SJCRH30 (cell line): ENCODE measurements at places on chromosomes 5 and 9. TPM values are rescaled to one million over a fixed set of nuclear protein-coding genes. Genes with fewer than 3 reads are reported as not detected.

DNA sequence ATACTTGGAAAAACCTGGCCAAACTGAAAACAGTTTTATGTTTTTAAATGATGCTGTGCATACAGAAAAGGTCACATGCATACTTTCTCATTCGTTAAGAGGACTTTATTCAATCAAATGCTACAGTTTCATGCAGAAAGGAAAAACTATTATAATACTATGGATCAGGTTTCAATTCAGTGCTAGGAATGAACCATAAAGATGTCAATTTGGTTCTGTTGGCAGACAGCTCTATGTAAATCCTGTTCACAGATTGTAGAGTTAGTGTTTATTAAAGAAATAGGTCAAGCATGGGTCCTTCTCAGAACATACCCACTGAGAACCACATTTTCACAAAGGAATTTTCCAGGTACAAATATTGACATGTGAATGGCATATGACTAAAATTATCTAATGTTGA, 57.1 kb downstream of the RETREG1 start:
- no peak overlapping the region for H3K4me3 ChIP-seq
- no peak overlapping the region for H3K27ac ChIP-seq
- H3K27me3 ChIP-seq: no peaks in the 10 kb centered on the region
- DNase-seq: no peak

GRCh38 chr9:113456235-113456634, 7.3 kb upstream of the RGS3 start:
- no peaks in the 10 kb centered on the region for H3K27me3 ChIP-seq
- peaks cover 16% of the 10 kb centered on the region for H3K4me1 ChIP-seq
- no peak overlapping the region for H3K27ac ChIP-seq
- no peaks in the 10 kb centered on the region for H3K36me3 ChIP-seq
- no peak for DNase-seq
- no peak overlapping the region for H3K4me3 ChIP-seq

- no peak for DNase-seq
- H3K27me3 ChIP-seq: no peaks in the 10 kb centered on the region
- H3K4me3 ChIP-seq: no peak overlapping the region
- H3K36me3 ChIP-seq: no peaks in the 10 kb centered on the region
Observed at GRCh38 chr9:86668488-86668887, 278.8 kb downstream of the GAS1 start.

Gene SAXO1
- total RNA-seq: not detected in 2 replicates

Gene SOWAHA
- total RNA-seq: 0.02 and 0.08 TPM in 2 replicates

DNA sequence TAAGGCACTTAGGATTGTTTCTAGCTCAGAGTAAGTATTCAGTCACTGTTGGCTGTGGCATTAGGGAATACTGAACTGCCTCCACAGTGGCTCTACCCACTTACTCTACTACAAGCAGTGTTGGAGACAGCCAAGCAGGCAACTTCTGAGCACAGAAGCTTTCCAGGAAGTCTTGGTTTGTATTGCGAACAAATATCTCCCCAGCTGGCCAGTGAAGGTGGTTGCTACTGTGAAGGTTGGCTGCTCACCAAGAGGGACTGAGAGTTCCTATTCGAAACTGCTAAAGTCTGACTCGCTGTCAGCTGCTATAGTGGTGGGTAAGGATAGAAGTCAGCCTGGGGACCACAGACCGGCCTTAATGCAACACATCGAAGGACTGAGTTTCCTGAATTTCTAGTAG, 319.1 kb downstream of the KIF4B start:
- no peak for DNase-seq
- no peaks in the 10 kb centered on the region for H3K36me3 ChIP-seq
- H3K4me1 ChIP-seq: no peaks in the 10 kb centered on the region

DNA sequence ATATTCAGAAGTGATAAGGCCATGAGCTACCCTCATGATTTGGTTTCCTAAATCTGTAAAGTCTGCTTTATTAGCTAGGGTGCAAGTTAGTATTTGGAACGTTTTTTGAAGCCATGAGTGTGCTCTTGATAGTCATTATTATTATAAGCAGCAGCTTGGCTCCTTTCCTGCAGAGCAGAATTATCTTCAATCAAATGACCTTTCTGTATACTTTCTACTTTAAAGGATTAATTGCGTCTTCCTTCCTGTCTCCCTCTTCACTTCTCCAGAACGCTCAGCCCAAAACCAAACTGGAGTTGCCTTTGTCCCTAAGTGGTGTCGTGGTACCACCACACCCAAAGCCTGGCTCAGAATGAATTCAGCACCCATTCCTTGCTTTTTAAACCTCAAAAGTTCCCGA, 211.3 kb downstream of the ARHGAP26 start:
- no peak overlapping the region for H3K4me3 ChIP-seq
- peaks cover 30% of the 10 kb centered on the region for H3K4me1 ChIP-seq
- H3K27ac ChIP-seq: no peak overlapping the region
- H3K27me3 ChIP-seq: no peaks in the 10 kb centered on the region

DNA sequence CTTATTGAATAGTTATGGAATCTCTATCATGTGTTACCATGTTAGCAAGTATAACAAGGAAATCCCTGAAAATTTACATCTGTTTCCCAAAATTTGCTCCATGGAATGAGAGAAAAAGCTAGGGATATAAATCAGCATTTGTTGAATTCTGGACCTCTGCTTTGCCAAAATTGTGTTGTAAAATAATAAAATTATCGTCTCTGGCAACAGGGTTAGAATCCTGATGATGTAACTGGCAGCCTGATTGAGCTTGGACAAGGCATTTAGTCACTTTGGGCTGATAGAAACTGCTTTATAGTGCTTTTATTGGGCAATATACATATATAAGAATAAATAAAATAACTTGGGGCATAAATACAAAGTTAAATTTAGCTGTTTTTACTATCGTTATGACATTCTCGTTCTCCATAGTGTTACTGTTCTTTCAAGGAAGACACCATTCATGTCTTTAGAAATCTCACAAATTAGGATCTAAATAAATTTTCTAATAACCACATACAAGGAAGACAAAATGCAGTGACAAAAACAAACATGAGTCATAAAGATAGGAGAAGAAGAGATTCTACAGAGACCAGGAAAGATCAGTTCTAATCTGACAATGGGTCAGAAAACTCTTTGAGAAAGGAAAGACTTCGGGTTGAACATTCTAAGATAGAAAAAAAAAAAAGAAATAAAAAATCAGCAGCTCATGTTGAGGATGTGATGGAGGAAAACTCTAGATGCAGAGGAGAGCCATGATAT, 145.0 kb upstream of the CDH10 start:
- no peak for DNase-seq
- H3K27me3 ChIP-seq: no peaks in the 10 kb centered on the region
- H3K36me3 ChIP-seq: no peaks in the 10 kb centered on the region
- H3K4me3 ChIP-seq: no peak overlapping the region
- H3K4me1 ChIP-seq: no peaks in the 10 kb centered on the region
